ENCODE measurements at places on chromosomes 3 and 15.

DNA sequence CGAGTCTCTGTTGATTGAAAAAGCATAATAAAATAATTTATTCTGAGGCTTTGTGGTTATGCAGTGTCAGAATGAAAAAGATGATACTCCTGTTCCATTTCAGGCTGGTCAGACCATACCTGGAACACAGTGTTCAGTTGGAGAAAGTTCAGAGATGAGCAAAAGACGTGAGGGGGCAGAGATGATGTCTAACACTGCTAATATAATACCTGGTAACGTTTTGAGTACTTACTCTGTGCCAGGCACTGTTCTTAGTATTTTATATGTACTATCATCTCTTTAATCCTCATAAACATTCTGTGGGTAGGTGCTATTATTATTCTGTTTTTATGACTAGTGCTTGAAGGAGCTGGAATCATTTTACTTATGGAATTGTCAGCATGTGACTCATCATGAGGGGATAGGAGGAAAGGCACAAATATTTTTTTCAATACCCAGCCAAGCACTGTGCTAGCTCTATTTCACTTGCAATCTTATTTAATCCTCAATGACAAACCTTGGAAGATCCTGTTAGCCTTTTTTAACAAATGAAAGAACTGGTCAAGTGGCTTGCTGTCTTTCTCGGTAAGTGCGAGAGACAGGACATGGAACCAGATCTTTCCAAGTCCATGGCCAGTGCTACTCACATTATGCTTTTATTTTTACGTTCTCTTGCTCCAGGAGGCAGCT, 31.8 kb downstream of the IQGAP1 start:
- no peak for DNase-seq

DNA sequence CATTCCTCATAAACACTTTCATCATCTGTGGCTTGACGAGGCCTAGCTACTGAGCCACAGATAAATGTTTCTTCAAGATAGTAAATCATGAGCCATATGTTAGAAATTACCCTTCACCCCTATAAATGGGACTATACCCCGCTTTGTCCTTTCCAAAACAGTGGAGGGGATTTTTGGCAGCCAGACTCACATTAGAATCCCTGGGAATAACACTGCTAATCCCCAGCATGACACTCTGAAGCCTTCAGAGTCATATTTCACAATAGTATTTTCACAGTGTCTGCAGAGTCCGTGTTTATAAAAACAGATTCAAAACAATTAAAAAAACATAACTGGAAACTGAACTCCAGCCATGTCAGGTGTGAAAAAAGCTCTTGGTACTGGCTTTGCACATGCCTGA, 271.6 kb downstream of the ERC2 start:
- DNase-seq, result no peak

GRCh38 chr3:196284396-196284795, 3.1 kb downstream of the PCYT1A start:
- no peak for DNase-seq

GRCh38 chr15:50148362-50148963, 29.4 kb upstream of the ATP8B4 start:
- DNase-seq, result peak; percentile 15

DNA sequence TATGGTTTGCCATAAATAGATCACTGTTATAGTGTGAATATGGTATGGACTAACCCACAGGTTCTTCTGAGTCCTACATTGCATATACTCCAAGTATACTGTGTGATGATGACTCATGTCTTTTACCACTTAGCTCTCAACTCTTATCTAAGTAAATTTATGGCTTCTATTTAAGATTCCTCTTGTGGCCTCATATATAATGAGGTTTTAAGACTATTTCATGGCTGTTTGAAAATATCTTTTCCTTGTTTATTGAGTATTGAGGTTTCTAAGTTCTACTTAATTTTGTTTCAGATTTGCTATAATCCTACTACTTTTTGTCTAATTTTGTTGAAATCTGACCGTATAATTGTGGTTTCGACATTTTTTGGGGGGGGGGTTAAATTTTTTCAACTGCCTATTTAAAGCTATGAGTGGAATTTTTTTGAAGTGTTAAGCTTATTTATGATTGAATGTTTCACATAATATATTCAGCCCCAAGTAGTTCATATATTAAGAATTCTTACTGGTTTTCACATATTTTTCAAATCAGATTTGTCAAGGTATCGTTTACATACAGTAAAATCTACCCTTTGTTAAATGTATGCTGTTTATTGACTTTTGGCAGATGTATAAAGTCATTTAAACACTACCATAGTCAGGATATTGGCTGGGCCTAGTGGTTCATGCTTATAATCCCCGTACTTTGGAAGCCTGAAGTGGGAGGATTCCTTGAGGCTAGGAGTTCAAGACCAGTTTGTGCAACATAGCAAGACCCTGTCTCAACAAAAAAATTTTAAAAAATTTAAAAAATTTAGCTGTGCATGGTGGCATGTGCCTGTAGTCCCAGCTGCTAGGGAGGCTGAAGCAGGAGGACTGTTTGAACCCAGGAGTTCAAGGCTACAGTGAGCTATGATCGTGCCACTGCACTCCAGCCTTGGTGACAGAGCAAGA, 11.7 kb downstream of the SLC25A36 start:
- peak; percentile 38 for DNase-seq

DNA sequence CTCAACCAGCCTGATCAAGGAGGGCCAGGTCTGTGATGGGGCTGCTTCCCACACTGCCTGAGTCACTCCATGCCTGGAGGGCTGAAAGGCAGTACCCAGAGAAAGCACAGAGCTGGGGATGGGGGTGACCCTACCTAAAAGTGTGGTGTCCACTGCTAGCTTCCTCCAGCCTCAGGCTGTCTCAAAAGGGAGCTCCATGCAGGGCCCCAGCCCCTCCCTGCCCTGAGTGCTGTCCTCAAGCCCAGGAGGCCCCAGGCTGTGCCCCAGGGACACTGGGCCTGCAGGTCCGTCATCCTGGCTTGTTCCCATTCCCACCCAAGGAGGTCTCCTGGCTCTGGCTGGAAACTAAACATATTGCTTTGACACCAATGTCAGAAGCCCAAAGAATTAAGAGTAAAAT, 56.8 kb downstream of the ZNF445 start:
- DNase-seq, result no peak

DNA sequence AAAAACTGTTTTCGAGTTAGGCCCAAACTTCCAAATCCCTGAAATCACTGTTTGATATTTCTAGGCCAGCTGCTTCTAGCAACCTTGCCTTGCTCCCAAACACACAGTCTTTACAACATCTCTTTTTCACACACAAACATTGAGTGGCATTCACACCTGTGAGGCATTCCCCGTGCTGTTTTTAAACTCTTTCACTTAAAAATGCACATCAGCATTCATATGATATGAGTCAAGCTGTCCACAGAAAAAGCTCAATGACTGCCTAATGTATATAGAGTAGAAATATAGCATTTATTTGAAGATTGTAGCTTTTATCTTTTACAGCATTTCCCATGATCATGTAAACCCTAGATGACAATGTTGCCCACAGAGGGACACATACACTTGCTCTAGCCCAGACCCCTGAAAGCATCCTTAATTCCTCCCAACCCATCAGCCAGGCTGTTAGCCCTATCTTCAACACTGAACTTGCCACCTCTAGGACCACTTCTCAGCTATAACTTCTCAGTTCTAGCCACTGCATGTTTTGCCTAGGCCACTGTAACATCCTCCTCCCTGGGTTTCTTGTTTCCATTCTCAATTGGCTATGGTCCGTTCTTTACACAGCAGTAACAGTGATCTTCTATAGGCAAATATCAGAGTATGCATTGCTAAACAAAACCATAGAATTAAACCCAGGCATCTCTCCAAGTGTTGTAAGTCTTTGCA, 782.6 kb downstream of the DIPK2A start:
- DNase-seq, result no peak

DNA sequence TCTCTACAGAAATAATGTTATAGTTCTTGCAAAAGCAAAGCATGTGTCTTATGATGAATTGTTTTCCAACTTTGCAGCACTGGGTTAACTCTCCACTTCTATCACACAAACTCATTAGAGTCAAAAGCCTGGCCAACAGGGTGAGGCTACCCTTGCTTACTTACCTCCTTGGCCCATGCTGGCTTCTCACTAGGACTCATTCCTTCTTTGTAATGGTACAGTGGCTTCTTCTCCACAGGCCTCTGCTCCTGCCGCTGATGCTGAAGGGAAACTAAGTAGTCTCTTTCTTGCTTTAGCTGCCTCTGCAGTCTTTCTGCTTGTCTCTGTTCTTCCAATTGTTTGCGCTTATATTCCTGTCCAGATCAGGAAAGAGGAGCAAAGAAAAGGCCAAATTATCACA, 111.5 kb upstream of the SLC2A2 start:
- no peak for DNase-seq

DNA sequence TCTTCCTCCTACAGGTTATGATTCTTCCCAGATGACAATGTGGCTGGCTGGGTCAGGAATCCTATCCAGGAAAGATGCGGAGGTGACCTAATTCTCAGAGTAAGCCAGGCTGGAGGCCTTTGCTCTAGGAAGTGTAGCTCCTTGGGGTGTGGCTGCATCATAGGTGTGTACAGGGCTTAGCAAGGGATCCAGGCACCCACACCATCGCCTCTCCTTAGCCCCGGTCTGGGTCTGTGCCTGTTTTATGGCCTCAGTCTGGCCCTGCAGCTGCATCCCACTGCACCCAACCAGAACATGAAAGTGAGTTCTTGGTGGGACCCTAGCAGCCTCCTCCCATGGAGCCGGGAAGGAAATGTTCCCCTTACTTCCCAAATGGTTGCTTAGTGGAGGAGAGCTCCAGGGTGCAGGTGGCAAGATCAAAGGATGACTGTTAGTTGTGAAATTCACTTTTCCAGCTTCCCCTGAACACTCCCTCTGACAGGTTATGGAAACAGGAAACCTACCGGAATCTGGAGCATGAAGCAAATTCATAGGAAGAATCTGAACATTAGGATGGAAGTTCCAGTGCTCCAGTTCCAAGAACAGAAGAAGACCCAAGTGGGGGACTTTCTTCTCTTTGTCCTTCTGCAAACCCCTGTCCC, 2.7 kb upstream of the AMOTL2 start:
- no peak for DNase-seq

- DNase-seq, result no peak
Measured at GRCh38 chr15:96756146-96756545, 425.6 kb downstream of the NR2F2 start.

GRCh38 chr3:183541235-183541655, 14.3 kb downstream of the KLHL6 start:
- no peak for DNase-seq

DNA sequence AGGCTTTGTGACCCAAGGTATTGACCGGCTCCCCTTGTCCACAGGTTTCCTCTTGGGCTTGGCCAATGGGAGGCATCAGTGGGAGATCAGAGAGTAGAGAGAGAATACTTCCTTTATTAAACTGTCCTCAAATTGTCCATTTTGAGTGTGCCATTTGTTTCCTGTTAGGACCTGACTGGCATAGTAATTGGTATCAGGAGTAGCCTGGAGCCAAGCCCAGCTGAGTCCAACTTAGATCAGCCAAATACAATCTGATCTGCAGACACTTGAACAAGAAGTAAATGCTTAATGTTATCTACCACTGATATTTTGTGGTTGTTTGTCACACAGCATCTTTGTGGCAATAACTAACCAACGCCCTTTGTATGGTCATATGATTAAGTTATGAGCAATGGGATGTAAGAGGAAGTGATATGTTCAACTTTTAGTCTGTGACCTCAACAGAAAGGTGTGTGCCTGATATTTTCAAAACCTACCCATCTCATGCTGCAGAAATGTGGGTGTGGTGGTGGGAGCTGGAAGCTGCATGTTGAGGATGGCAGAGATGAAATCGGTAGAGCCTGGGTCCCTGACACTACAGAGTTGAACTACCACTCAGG, 13.3 kb downstream of the MYD88 start:
- DNase-seq, result no peak

DNA sequence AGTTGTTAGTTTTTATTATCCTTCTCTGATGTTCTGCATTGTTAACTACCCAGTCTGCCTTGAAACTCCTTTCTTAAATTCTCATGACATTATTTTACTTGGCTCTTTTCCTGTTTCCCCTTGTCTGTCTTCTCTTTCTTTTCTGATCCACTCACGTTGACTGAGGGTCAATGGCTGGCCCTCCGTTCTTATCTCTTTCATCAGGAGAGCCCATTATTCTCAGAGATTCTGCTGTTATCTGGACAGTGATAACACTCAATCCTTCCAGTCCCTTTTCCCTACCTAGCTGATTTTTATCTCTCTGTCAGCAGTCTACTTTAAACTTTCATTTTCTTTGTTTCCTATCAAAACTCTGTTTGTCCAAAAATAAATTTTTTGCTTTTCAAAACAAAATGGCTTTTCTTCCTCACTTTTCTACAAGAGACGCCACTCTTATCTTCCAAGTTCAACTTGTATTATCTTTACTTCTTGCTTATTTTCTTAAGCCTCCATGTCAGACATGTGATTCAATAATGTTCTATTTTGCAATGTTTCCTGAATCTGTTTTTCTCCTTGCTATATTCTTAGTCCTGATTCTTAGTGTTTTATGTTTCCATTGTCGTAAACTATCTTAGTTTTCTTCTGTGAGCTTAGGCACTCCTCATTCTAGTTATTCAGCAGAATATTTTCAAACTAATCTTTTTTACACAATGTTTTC, 120.2 kb downstream of the NEDD4 start:
- no peak for DNase-seq

GRCh38 chr3:45958321-45958791, 15.1 kb downstream of the CXCR6 start:
- DNase-seq, result no peak

DNA sequence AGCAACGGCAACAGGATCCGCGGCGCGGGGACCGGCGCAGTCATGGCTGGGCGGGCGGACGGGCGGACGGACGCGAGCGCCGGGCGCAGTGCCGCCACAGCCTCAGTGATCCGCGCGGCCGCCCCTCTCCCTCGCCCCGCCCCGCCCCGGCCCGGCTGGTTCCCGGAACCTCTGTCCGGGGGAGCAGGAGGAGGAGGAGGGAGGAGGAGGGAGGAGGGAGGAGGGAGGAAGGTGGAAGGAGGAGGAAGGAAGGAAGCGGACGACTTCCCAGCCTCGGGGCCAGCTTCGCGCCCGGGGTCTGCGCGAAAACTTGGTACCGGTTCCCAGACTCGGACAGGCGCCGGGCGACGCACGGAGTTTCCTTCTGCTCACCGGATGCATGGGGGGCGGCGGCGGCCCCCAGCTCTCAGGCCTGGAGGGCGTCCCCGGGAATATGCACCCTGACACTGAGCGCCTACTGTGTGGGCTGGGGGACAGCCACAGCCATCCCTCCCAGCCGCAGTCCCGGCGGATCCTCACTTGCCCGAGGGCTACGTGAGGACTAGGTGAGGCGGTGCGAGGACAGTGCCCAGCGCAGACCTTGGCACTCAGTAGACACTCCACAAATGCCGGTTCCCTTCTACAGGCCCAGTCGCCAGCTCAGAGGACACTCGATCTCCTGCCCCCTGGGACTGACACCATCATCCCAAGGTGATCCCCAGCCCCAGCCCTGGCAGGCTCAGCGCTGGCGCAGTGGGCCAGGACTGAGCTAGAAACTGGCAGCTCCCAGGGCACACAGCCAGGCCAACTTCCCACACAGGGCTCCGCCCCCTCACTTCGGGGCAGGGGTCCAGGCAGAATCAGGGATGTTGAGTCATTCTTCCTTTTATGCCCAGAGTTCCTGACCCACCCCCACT, at the start of gene SHISA5:
Gene SHISA5, minus strand, starts transcription at position 124 of the 896 bp plus-strand sequence. Its CDS starts 80 bp downstream, at position 44.
- peak; percentile 57 for DNase-seq

GRCh38 chr3:127676456-127676855, 3.7 kb downstream of the ABTB1 start:
- DNase-seq, result no peak

All from HEK293T (cell line).